T-helper 22 cell (primary cell): ENCODE measurements at places on chromosomes 5 and 9.
A peak's percentile ranks its signal among the peaks of the same experiment; 100 is the strongest.

DNA sequence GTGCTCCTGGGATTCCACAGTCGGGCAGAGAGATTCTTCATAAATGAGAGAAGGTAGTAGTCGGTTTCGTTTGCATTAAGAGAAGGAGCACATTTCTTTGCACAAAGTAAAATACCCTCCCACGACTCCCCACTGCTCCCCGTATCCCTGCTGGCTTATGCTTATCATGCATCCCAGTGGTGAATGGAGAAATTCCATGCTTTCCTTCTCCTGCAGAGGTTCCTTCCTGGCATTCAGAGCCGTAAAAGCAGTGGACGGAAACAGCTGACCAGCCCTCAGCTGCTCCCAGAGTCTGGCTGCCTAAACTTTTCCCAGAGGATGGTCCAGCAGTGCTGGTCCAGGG is 93.1 kb downstream of the C9orf152 start:
- no peak for DNase-seq

DNA sequence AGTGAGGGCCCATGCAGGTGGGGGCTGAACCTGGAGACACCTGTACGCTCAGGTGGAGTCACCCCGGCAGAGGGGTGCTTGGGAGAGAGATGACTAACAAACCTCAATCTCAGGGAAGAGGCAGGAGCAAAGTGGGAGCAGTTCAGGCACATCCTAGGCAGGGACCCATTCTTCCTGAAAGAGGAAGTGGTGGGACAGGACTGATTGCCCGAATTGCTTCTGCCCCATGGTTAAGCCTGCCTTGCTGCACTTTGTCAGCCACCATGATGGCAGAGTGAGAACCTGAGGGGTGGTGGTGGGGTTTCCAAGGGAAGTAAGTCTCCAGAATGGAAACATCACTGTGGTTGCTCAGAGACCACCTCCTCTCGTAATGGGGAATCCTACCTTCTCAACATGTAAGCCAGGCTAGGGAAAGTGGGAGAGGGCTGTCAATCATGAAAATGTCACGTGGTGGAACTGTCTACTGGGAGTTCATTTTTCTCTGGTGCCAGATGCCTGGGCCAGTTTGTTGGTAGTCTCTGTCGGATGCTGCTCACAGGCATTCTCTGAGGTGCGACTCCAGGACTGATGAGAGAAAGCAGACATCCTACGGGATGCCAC is 150.4 kb downstream of the HSPA4 start:
- no peak for DNase-seq

DNA sequence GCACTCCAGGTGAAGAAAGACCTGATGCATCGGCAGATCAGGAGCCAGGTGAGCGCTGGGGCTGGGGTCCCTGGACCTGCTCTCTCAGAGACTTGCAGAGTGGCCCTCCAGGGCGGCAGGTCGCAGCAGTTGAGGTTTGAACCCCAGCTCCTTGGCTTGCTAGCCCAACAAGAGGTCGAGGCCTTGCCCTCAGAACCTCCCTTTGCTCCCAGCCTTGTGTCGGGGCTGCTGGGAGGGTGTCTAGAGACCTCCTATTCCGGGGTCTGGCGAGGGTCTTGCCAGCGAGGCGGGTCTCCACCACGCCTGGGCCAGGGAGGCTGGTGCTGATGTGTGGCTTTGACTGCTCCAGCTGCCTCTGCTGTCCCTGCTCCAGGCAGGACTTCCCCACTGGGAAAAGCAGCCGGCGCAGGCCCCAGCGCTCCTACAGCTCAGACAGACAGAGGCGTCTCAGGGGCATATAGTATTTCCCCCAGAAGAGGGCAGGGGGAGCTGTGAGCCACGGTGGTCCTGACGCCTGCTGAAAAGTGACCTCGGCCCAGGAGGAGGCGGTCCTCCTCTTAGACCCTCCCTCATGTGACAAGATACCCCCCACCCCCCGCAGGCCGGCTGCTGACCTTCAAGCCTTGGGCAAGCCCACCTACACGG is 38.3 kb downstream of the LRSAM1 start:
- no peak for DNase-seq

- DNase-seq: no peak
These were observed 202.2 kb downstream of the CHSY3 start for GRCh38 chr5:130106480-130106879.

DNA sequence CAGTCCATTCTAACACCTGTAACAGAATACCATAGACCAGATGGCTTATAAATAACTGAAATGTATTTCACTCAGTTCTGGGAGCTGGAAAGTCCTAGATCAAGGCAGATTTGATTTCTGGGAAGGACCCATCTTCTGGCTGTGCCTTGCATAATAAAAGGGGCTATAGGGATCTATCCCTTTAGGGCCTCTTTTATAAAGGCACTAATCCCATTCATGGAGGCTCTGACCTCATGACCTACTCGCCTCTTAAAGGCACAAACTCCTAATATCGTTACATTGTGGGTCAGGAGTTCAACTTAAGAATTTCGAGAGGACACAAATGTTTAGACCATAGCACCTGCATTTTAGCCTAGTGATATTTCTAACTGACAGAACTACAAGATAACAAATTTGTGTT is 619.0 kb downstream of the CDH18 start:
- DNase-seq: no peak

DNA sequence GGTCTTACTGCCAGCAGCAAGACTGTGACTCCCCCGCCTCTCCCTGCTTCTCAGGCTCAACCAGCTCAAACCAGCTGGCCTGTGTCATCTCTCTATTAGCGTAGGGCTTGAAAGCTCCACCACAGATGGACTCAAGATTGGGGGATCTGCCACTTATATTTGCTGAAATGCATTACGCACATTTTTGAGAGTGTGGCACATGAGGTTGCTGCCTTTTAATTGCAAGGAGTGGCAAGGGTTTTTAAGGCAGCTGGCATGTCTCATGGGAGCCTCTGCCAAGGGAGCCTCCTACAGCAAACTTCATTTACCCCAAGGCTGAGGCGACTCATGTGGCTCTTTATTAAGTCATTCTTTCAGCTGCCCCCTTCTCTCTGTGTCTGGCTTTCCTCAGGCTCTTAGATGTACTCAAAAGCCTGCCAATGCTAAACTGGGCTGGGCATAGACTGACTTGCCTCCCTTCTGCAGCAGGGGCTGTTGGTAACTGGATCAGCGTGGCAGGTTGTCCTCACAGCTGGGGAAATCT is 219.3 kb downstream of the SMARCA2 start:
- DNase-seq: no peak

DNA sequence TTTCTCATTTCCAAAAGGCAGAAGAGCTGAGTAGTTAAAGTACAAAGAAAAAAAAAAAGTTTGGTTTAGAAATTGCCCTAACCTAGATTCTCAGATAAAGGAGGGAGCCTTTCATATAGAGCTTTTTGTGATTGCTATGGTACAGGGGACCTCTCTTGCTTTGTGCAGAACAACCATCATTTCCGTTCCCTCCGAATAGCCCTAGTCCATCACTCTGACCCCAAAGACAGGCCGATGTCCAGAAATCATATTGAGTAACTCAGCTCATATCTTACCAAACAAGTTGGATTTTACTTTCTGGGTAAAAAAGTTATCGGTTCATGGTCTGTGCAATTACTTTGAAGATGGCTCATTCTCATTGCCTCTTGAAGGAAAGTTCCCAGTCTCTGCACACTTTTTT is 36.7 kb upstream of the COL15A1 start:
- DNase-seq: no peak

DNA sequence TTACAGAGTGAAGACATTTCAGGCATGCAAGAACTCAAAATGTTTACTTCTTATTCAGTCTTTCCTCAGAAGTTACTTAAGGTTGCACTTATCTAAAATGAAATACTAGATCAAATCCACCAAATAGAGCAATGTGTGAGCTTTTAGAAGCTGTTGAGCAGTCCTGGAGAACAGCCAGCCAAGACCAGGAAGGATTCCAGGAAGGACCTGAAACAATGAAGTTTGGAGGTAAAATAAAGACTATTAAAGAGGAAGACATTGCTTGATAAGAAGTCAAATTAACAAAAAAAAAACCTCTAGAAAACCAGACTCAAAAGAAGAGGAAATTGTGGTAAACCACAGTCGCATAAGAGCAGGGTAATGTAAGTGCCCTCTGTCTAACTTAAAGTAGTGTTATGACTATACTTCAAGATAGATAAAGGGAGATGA is 156.2 kb upstream of the S1PR3 start:
- no peak for DNase-seq

GRCh38 chr9:112421771-112422222 is 41.9 kb downstream of the HSDL2 start:
- no peak for DNase-seq

DNA sequence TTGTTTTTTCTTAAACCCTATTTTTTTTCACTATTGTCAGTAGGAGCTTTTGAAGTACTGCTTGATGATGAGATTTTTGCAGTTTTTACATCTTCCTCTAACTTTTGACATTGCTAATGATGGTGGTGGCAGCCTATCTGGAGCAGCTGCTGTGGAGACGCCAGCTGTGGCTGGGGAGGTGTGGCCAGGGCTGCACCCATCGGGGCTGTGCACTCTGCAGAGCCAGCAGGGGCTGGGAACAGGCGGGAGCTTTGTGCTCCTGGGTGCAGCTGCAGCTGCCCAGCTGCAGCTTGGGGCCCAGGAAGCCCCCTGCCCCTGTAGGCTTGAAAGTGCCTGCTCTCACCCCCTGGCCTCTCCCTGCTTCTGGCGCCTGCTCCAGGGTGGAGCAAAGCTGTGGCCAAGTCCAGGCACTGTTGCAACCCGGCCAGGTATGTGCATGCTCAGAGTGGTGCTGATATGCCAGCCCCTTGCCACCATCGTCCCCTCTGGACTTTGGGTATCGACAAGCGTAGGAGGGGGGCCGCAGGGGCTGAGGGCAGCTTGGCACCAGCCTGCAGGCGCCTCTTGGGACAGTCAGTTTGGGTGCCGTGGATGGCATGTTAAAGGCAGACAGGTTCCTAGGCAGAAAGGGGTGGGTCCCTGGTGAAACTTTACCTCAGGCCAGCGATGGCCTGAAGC is 39.2 kb downstream of the FER start:
- no peak for DNase-seq

DNA sequence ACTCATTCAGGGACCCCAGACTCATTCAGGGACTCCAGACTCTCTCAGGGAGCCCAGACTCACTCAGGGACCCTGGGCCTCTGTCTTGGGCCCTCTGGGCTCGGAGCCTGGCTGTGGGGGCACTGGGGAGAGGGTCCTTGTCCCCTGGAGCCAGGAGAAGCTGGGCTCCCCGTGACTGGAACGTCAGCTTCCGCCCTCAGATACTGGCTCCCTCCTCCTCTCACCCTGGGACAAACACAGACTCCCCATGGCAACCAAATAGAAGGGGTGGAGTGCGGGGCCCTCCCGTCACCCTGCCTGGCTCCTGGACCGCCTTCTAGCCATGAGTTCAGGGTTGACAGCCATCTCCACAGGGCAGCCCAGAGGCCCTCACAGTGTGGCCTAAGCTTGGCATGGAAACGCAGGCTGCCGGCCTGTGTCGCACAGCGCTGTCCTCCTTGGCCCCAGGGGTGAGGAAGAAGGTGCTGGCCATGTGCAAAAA is 27.6 kb downstream of the ZDHHC11B start:
- DNase-seq: peak; percentile 54

GRCh38 chr5:362978-363765 is 41.7 kb downstream of the AHRR start:
- no peak for DNase-seq

GRCh38 chr5:94910721-94911120 is 292.3 kb downstream of the SLF1 start:
- no peak for DNase-seq

- no peak for DNase-seq
These were observed 1.7 kb upstream of the FAM163B start for GRCh38 chr9:133610845-133611244.

GRCh38 chr9:137354845-137355760 is 53.0 kb upstream of the NRARP start:
- DNase-seq: no peak

DNA sequence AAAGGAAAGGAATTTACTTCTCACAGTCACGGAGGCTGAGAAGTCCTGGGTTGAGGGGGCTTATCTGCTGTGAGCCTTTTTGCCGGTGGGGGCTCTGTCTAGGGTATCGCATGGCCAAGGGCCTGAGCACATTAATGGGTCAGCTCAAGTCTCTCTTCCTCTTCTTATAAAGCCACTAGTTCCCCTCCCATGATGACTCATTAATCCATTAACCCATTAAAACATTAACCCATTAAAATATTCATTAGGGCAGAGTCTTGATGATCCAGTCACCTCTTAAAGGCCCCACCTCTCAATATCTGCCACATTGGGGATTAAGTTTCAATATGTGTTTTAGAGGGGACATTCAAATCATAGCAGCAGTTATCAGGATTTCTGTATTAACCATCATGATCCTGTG is 406.3 kb downstream of the SPOCK1 start:
- no peak for DNase-seq

DNA sequence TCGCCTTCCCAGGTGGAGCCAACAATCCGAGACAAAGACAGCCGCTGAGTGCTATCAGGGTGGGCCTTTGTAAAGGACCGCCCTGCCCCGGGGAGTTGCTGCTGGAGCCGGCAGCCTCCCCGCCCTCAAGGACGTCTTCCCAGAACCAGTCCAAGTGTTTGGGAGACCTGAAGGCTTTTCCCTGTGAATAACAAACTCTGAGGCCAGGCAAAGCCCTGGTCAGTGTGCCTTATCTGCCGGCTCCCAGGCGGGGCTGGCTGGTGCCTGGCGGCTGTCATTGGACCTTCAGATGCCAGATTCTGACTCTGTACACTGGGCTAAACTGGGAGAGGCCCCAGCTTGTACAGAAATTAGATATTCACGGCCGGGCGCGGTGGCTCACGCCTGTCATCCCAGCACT is 2.1 kb downstream of the SLC9A3 start:
- DNase-seq: no peak

- DNase-seq: no peak
These were observed 487.2 kb upstream of the ST8SIA4 start for GRCh38 chr5:101390151-101390908.

- DNase-seq: no peak
These were observed 229.6 kb downstream of the NDUFS4 start for GRCh38 chr5:53790026-53790425.

- DNase-seq: no peak
These were observed 268.0 kb downstream of the ADAMTSL1 start for GRCh38 chr9:18741945-18742344.

DNA sequence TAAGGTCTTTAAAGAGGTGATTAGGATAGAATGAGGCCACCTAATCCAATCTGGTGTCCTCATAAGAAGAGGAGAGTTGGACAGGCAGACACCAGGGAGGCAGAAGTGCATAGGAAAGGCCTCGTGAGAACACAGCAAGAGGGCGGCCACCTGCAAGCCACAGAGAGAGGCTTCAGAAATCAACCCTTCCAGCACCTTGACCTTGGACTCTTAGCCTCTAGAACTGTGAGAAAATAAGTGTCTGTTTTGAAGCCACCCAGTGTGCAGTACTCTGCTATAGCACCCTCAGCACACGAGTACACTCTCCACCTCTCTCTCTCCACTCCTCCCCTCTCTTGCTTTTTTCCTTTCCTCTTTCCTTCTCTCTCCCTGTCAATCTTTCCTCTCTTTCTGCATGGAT is 26.8 kb downstream of the NIPAL4 start:
- DNase-seq: no peak

- DNase-seq: no peak
These were observed 93.7 kb upstream of the ERBIN start for GRCh38 chr5:65832603-65833228.

DNA sequence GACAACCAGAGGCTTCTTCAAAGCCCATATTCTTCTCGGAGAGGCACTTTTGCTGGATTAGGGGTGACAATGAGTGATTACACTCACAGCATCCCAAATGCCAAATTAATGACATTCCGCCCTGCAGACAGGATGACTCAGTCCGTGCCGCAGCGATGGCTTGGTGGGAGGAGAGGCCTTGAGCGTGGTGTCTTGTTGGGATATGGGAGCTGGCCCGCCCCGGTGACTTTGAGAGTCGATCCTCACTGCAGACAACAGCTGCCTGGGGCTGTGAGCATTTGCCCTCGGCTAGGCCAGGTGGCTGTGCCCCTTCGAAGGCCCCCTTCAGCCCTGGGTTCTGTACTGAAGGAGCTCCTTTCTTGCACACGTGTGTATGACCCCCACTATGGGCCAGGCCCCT is 29.8 kb downstream of the OLFM1 start:
- no peak for DNase-seq
